HT1080 (cell line): ENCODE measurements at places on chromosomes 1 and 21. TPM values are rescaled to one million over a fixed set of nuclear protein-coding genes. Genes with fewer than 3 reads are reported as not detected.

The PLPPR4 gene
- 0.05 TPM in 1 of 2 replicates, not detected in the other for total RNA-seq

The HTR6 gene
- not detected in 2 replicates for total RNA-seq

The NUAK2 gene
- 1.8 and 2.2 TPM in 2 replicates for total RNA-seq

The SPATA17 gene
- total RNA-seq: 0.93 and 2.5 TPM in 2 replicates

The NPHP4 gene
- total RNA-seq: 3.5 and 4.9 TPM in 2 replicates

The RHEX gene
- not detected in 2 replicates for total RNA-seq

The MAEL gene
- total RNA-seq: 0.13 TPM in 1 of 2 replicates, not detected in the other

The LCK gene
- 0.16 TPM in 1 of 2 replicates, not detected in the other for total RNA-seq

The FBXO2 gene
- 0.13 TPM in 1 of 2 replicates, not detected in the other for total RNA-seq

The ALX3 gene
- total RNA-seq: not detected in 2 replicates

The NBPF6 gene
- not detected in 2 replicates for total RNA-seq

The FCRL6 gene
- 0.33 and 1.5 TPM in 2 replicates for total RNA-seq

The SPRR2F gene
- not detected in 2 replicates for total RNA-seq

The TCHHL1 gene
- not detected in 2 replicates for total RNA-seq

The LORICRIN gene
- not detected in 2 replicates for total RNA-seq

The OR2T2 gene
- not detected in 2 replicates for total RNA-seq

The SPATA21 gene
- not detected in 2 replicates for total RNA-seq

The S100A5 gene
- 0.53 and 2.4 TPM in 2 replicates for total RNA-seq

The SLC9C2 gene
- not detected in 2 replicates for total RNA-seq

The TMPRSS15 gene
- total RNA-seq: 0.07 TPM in 1 of 2 replicates, not detected in the other

The CRYBG2 gene
- 0.03 and 0.27 TPM in 2 replicates for total RNA-seq

The RIPPLY3 gene
- total RNA-seq: not detected in 2 replicates

The MSH4 gene
- total RNA-seq: 0.13 TPM in 1 of 2 replicates, not detected in the other

The SPRR3 gene
- not detected in 2 replicates for total RNA-seq

The KCNT2 gene
- total RNA-seq: not detected in 2 replicates

The DDR2 gene
- 29.0 and 34.4 TPM in 2 replicates for total RNA-seq

The KCNN3 gene
- total RNA-seq: 0.20 and 0.34 TPM in 2 replicates

The SPRR1A gene
- total RNA-seq: not detected in 2 replicates

The BOLA1 gene
- total RNA-seq: 15.1 and 19.2 TPM in 2 replicates

The MIXL1 gene
- total RNA-seq: not detected in 2 replicates

The FAM163A gene
- total RNA-seq: not detected in 2 replicates

The CD1D gene
- total RNA-seq: 0.69 and 0.73 TPM in 2 replicates

The TMEM200B gene
- 0.07 and 0.56 TPM in 2 replicates for total RNA-seq

The S100A6 gene
- total RNA-seq: 1,050 and 1,792 TPM in 2 replicates

The ARTN gene
- total RNA-seq: 0.32 TPM in 1 of 2 replicates, not detected in the other

The DLGAP3 gene
- total RNA-seq: 0.05 and 0.13 TPM in 2 replicates

The SLC2A1 gene
- total RNA-seq: 166 and 204 TPM in 2 replicates

The SYT2 gene
- total RNA-seq: 0.02 TPM in 1 of 2 replicates, not detected in the other

The RCSD1 gene
- not detected in 2 replicates for total RNA-seq

The CD5L gene
- 0.27 TPM in 1 of 2 replicates, not detected in the other for total RNA-seq

The RHOU gene
- total RNA-seq: not detected in 2 replicates

The SH3BGR gene
- 0.31 and 0.43 TPM in 2 replicates for total RNA-seq

The FMN2 gene
- 0.80 and 1.3 TPM in 2 replicates for total RNA-seq

The CFHR2 gene
- not detected in 2 replicates for total RNA-seq

The PODN gene
- total RNA-seq: not detected in 2 replicates

The EPS8L3 gene
- not detected in 2 replicates for total RNA-seq

The ZNF436 gene
- 4.4 and 6.1 TPM in 2 replicates for total RNA-seq

The PRDX6 gene
- 185 and 243 TPM in 2 replicates for total RNA-seq

The GUCA2A gene
- 0.69 TPM in 1 of 2 replicates, not detected in the other for total RNA-seq

The HSF2BP gene
- 0.77 and 1.4 TPM in 2 replicates for total RNA-seq

The OLFM3 gene
- total RNA-seq: not detected in 2 replicates

The MROH7 gene
- not detected in 2 replicates for total RNA-seq

The GRIK1 gene
- total RNA-seq: not detected in 2 replicates

The MARCKSL1 gene
- 89.4 and 127 TPM in 2 replicates for total RNA-seq

The NTNG1 gene
- total RNA-seq: 8.5 and 16.0 TPM in 2 replicates

The NEGR1 gene
- total RNA-seq: 1.6 and 2.0 TPM in 2 replicates

The PDPN gene
- total RNA-seq: 8.7 and 16.3 TPM in 2 replicates

The C1orf94 gene
- total RNA-seq: 0.37 TPM in 2 replicates

The CTSE gene
- total RNA-seq: 0.17 and 0.34 TPM in 2 replicates
